GOT3 (cell line): ENCODE measurements at places on chromosomes 6 and 20.

DNA sequence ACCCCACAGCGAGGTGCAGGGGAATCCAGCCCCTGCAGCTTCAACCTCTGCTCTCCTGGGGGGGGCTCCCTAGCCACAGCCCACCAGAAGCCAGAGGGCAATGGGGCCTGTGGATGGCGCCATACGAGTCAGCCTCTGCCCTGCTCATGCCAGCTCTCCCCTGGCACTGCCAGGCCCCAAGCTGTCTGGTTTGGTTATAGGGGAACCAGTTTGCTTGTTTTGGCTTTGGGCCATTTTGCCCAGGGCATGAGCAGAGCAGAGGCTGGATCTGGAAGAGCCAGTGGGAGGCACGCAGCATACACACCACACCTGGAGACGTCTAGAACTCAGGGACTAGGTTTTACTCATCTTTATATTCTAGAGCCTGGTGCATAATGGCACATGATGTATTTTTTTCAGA is 66.7 kb upstream of the SLC22A16 start:
- no peak for DNase-seq

GRCh38 chr6:14241255-14242070 is 123.9 kb downstream of the CD83 start:
- DNase-seq, result no peak

DNA sequence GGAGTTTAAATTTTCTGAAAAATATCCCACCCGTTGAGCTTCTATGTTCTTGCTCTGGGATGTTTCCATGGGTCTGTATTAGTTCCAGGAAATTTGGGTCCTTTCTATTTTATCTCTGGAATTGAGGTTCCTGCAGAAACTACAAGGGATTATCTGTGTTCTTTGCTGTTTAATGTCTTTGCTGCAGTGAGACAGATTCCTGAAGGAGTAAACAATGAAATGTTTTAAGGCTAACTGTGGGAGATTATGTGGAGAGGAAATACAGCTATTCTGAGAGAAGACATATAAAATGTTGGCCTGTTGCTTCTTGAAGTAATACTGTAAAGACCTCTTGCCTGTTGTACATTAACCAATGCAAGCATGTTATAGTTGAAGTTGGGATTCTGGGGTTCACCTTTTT is 43.5 kb downstream of the SAMD5 start:
- DNase-seq, result no peak

DNA sequence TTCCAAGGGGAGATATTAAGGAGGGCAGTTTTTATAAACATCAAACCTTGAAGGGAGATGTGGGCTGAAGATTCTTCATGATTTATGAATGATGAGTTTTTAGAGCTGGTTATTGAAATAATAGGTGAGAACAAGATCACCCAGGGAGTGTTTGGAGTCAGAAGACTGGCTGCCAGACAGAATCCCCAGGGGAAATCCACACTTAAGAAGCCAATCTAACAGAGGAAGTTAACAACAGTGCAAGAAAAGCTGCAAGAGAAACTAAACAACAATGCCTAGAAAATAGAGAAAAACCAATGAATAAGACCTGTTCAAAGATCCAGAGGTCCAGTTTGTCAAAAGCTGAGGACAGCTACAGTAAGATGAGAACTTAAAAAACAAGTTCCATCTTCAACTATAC is 167.9 kb upstream of the MAN1A1 start:
- DNase-seq, result no peak

DNA sequence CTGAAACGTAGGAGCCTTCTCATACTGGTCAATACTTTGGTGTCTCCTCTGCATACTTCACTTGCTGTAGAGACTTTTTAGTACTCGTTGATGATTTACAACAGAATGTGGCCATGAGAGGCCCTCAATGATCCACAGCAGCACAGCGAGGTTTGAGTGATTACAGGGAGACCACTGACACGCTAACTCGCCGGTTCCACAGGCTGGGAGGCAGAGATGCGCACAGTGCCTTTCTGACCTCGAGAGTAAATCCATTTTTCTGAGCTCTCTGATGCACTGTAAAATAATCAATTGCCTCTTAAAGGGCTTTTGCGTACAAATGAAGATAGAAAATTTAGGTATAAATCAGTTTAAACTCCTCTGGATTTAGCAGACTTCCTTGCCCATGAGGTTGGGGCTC is 56.2 kb upstream of the TBC1D7 start:
- no peak for DNase-seq

GRCh38 chr6:30781743-30782424 is 37.5 kb upstream of the IER3 start:
- DNase-seq, result peak; percentile 90

GRCh38 chr6:164982389-164982788 is 327.0 kb downstream of the C6orf118 start:
- no peak for DNase-seq
